ENCODE measurements at places on chromosomes 4 and X. TPM values are rescaled to one million over a fixed set of nuclear protein-coding genes. Genes with fewer than 3 reads are reported as not detected.
A peak's percentile ranks its signal among the peaks of the same experiment; 100 is the strongest.

USO1 gene
- total RNA-seq: 86.6 TPM

PLAC8 gene
- 3.5 TPM for total RNA-seq

GRCh38 chr4:105208561-105208960 is 61.9 kb downstream of the TET2 start:
- no peaks in the 10 kb centered on the region for H3K4me1 ChIP-seq
- no peak overlapping the region for H3K27ac ChIP-seq
- no peak for DNase-seq
- H3K4me3 ChIP-seq: no peak overlapping the region
- no peaks in the 10 kb centered on the region for H3K36me3 ChIP-seq

DNA sequence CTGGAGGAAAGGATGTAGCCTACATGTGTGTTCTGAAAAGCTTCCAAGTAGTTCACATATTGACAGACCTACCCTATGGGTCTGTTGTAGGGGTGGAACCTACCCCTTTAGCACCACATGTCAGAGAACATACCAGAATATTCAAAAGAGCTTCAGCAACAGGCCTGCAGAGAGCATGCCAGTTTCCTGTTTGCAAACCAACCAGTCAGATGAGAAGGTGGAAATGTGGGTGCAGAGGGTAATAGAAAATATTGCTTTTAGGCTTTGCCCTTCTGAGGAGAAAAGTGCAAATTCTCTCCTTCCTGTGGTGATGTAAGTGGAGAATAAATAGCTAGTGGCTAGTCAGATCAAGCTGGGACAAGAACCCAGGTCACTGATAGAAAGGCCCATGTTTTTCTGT is 16.4 kb downstream of the INTS6L start:
- no peaks in the 10 kb centered on the region for H3K36me3 ChIP-seq
- no peak overlapping the region for H3K4me3 ChIP-seq
- no peaks in the 10 kb centered on the region for H3K27me3 ChIP-seq
- no peaks in the 10 kb centered on the region for H3K4me1 ChIP-seq
- no peak for DNase-seq
- H3K27ac ChIP-seq: no peak overlapping the region

GRCh38 chrX:14948691-14949090 is 75.5 kb downstream of the MOSPD2 start:
- H3K27me3 ChIP-seq: no peaks in the 10 kb centered on the region
- no peaks in the 10 kb centered on the region for H3K36me3 ChIP-seq
- no peaks in the 10 kb centered on the region for H3K4me1 ChIP-seq
- no peak overlapping the region for H3K4me3 ChIP-seq
- no peak for DNase-seq

DNA sequence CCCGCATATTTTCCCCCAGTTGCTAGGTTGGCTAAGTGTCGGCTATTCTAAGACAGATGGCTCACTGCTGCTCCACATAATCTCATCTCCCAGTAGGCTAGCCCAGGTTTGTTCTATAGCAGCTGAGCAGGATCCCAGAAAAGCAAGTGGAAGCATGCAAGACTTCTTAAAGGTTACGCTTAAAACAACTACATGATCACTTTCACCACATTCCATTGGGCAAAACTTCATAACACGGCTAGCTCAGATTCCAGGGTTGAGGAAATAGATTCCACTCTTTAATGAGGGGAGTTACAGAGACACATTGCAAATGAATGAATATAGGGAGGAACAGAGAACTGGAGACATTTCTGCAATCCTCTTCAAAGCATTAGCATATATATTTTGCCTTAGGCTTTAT is 12.9 kb upstream of the RAB33B start:
- H3K27me3 ChIP-seq: no peaks in the 10 kb centered on the region
- no peak overlapping the region for H3K27ac ChIP-seq
- H3K4me3 ChIP-seq: no peak overlapping the region
- no peaks in the 10 kb centered on the region for H3K36me3 ChIP-seq
- no peaks in the 10 kb centered on the region for H3K4me1 ChIP-seq

DNA sequence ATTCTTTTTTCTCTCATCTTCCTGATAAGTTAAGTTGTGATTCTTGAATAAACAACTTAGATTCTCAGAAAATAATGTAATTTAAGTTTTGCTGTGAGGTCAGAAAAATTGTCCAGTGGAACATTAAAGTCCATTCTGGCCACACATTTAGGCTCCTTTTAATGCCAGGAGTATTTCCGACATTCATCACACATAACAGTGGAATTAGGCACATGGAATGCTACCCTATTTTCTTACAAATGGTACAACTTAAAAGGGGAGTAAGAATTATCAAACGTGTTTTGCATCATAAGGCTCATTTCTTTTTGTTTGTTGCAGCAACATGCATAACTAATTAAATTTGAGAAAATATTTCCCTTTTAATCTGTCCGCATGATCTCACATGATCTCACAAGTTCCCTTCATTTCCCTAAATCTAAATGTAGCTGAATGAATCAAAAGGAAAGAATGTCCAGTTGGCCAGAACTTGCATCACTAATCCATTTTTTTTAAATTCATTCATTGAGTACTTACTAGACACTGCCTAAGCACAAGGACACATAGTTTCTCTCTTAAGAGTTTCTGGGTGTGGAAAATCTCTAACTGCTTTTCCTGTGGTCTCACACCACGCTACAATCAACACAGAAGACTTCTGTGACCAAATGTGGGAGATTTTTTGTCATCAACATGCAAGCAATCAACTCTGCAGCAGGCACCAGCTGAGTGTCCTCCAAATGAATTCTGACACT is 22.0 kb downstream of the SPARCL1 start:
- H3K4me3 ChIP-seq: no peak overlapping the region
- no peak for DNase-seq
- H3K27me3 ChIP-seq: no peaks in the 10 kb centered on the region
- peak overlapping the region; percentile 75 for H3K27ac ChIP-seq
- peaks cover 11% of the 10 kb centered on the region for H3K4me1 ChIP-seq

DNA sequence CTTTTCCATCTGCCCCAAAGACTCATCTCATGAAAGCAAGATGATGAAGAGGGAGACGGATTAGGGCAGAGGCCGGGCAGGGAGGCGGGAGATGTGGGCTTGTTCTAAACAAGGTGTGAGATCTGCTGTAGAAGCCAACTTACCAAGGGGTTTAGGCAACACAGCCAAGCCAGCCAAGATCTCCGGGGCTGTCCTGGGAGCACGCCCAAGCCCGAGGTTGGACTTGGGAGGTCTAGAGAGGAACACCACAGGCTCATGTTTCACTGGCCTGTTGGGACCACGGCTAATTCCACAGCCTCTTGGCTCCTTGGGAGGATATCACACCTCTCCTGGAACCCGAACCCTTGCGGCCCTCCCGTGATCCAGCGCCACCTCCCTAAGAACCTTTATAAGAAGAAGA is 171.4 kb downstream of the CRLF2 start:
- DNase-seq: no peak
- H3K36me3 ChIP-seq: no peaks in the 10 kb centered on the region
- H3K4me1 ChIP-seq: no peaks in the 10 kb centered on the region
- no peak overlapping the region for H3K4me3 ChIP-seq
- no peak overlapping the region for H3K27ac ChIP-seq
